Stimulated activated CD8-positive, alpha-beta memory T cell treated with anti-CD3 and anti-CD28 coated beads, Interleukin-15, amount 100 ng/mL, for 4 hours (primary cell): ENCODE measurements at places on chromosomes 1 and 21.

DNA sequence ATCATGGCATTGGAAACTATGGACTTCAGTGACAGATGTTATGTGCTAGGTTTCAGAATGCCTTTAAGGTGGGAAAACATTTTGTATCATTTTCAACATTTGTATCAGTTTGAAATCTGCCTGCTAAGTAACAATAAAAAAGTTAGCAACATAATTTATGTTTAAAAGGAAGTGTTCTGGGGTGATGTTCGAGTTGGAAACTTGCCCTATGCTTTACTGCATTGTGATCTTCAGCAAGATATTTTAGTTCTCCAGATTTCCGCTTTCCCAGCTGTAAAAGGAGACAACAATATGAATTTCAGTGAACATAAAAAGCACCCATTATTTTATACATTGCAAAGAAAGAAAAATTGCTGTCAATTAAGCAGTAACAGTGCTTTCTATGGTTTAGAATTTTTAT lies 187.4 kb downstream of the DISC1 start:
- no peak for DNase-seq

DNA sequence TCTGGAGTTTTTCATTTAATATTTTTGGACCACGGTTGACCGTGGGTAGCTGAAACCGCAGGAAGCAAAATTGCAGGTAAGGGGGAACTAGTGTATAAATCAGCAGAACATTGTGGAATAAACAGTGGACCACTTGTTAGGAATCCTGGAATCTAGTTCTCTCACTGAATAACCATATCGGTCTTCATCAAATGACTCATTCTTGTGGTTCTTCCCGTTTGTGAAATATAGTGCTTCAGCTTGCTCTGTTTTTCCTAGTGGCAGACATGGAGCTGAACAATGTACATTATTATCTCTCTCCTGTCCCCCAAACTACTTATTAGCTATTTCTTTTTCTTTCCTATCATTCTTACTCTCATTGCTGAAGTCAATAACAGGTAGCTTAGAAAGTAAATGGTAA lies 61.9 kb downstream of the HSPA13 start:
- DNase-seq: no peak

DNA sequence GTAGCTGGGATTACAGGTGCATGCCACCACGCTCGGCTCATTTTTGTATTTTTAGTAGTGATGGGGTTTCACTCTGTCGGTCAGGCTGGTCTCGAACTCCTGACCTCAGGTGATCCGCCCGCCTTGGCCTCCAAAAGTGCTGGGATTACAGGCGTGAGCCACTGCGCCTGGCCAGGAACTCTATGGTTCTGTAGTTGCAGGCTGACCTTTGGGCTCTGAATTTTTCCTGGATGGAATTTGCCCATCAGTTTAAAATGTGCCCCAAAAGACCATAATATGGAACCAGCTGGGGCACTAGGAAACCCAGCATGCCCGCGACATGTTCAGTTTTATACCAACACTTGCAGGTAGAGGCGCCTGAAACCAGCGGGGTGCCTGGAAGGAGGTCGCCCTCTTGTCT lies 1.6 kb upstream of the SCNN1D start:
- no peak for DNase-seq

DNA sequence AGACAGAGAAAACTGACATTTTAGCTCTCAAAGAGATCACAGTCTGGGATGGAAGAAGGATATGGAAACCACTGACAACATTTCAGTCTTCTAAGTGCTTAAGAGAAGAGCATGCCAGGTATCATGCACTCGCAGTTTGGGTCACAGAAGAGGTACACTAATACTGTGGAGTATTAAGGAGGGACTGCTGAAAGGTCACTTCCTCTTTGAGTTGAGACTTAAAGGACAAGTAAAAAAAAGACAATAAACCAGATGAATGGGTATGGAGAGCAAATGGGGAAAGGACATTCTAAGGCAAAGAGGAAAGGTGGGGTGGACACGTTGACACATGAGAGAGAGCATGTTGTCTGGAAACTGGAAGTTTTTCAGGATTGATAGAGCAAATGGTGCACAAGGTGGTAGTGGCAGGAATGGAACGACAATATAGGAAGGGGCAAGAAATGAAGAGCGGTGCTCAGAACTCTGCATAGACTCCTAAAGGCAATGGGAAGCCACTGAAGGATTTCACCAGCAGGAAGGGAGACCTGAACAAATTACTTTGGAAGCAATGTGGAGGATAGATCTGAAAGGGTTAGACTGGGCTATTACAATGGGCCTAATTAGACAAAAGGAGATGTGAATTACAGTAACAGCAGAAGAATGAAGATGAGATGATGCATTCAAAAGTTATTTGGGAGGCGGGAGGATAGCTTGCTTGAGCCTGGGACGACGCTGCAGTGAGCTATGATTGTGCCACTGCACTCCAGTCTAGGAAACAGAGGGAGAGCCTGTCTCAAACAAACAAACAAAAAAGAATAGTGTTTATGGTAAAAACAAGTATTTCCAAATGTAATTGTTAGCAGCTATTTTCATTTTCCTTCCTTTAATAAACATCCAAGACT lies 11.1 kb downstream of the DIPK1A start:
- DNase-seq: no peak

- no peak for DNase-seq
These were observed 44.1 kb downstream of the TRPM2 start for GRCh38 chr21:44397431-44398031.

DNA sequence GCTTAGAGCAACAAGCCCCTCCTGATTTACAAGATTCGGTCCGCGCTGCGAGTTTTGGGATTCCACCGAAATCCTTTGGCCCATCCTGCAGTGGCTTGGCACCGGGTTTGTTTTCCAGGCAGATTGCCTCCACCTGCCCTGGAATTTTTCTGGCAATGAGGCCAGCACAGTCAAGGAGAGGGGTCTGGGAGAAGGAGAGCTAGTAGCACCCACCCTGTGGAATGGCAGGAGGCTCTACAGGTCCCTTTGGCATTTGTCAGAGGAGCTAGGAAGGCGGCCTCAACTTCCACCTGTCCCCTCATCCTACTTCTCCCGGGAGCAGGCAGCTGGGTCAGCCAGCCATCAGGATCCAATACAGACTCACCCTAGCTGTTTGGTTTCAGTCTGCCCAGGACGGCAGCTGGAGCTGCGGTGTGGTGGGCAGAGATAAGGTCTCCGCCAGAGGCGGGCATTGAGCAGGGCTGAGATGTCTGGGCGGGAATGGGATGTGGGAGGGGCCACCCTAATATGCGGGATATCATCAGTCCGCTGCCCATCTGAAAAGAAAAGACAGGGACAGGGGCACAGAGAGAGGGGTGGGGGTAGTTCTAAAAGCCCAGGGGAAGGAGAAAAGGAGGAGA lies 37.8 kb upstream of the PRELP start:
- no peak for DNase-seq

DNA sequence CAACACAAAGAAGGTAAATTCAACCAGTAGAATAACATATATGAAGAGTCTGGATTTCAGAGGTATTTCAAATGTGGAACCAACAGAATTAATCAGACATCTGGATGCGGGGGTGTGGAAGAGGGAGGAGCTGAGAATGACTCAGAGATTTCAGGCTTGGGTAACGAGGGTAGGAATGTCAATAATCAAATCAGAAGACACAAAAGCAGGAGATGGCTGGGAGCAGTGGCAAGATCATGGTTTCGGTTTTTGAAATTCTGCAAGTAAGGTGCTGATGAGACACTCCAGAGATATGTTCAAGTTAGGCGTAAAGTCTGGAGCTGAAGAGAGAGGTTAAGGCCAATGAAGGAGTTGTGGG lies 64.0 kb downstream of the PLPPR5 start:
- DNase-seq: no peak

DNA sequence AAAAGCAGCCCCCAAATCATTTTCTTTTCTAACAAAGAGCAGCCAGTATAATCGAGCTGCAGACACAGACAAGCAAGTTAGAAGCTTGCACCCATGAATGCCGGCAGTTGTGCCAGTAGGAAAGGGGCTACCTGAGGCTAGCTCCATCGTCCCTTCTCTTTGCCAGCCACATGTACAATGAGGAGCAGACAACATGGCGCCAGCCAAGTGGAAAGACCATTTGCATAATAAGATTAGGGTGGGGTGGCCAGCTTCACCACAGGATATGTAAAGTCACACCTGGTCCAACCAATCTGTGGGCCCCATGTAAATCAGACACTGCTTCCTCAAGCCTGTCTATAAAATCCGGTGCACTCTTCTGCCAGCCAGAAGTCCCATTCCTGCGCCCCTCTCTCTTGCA lies 103.7 kb downstream of the CCDC185 start:
- no peak for DNase-seq

GRCh38 chr1:90580176-90580575 lies 136.9 kb downstream of the BARHL2 start:
- DNase-seq: no peak

DNA sequence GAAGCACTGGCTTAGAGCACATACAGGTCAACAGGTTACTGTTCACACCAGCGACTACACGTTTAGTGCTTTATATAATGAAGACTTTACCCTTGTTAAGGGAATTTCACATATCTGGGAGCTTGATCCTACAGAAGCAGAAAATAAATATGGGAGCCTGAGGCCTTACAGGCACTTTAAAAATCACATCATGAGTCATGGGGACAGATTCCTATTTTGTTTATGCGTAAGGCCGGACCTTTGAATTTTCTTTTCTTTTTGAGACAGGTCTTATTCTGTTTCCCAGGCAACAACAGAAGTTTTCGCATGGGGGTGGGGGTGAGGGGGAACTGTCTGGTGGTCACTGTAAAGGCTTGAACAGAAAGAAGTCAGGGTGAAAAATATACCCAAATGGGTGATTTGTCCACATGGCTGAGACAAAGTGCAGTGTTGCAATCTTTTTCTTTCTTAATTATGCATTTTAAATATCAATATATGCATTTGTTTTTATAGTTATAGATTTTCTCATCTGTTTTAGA lies 276.7 kb downstream of the KCNH1 start:
- no peak for DNase-seq

GRCh38 chr1:16266411-16267118 lies 29.6 kb upstream of the CPLANE2 start:
- no peak for DNase-seq

GRCh38 chr1:247548769-247549182 lies at the start of gene GCSAML:
GCSAML (plus strand) TSS chr1:247549134; CDS start chr1:247549192, 58 bp downstream.
- no peak for DNase-seq

- no peak for DNase-seq
These were observed 85.7 kb upstream of the CXADR start for GRCh38 chr21:17427157-17427556.

DNA sequence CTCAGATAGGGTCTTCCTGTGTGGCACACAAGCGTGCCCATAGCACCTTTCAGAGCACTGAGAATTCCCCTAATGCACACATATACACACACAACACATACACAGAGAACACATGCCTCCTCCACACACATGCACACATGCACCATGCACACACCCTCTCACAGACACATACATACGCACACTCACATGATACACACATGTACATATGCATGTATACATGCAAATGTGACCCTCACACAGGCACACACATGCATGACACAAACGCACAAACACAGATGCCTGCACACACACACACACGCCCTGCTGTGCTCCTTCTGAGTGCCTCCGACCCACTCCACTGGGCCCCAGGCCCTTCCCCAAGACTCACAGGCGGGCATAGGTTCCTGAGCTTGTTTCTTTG lies 251.0 kb downstream of the PTPRU start:
- no peak for DNase-seq

DNA sequence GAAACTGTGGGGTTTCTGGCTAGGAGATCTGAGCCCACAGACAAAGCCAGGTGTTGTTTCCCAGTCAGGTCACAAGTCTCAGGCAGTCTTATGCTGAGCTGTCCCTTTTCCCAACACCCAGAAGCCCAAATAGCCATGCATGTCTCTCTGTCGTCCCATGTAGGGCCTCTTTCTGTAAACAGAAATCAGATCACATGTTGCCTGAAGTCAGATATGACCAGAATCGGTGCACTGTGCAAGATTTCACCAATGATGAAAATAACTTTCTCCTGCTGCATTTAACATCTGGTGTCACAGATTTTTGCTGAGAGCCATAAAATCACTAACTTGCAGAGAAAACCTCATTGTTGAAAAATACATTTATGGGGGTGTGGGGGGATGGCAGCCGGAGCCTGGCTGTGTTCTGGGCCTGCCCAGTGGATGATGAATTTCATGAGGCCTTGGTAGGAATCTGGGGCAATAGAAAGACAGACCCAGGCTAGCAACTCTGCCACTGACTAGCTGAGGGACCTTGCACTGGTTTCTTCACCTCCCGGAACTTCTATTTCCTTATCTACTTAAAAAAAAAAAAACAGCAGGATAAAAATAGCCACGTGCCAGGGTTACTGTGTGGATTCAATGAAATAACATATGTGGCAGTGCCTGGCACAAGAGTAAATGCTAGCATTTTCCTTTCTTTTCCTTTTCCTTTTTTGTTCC lies 158.8 kb upstream of the NFIA start:
- no peak for DNase-seq

GRCh38 chr1:181204530-181204929 lies 116.0 kb downstream of the IER5 start:
- no peak for DNase-seq

- DNase-seq: no peak
These were observed 22.9 kb downstream of the EXO1 start for GRCh38 chr1:241870746-241871430.

GRCh38 chr21:40562242-40563002 lies 284.5 kb downstream of the DSCAM start:
- DNase-seq: no peak

DNA sequence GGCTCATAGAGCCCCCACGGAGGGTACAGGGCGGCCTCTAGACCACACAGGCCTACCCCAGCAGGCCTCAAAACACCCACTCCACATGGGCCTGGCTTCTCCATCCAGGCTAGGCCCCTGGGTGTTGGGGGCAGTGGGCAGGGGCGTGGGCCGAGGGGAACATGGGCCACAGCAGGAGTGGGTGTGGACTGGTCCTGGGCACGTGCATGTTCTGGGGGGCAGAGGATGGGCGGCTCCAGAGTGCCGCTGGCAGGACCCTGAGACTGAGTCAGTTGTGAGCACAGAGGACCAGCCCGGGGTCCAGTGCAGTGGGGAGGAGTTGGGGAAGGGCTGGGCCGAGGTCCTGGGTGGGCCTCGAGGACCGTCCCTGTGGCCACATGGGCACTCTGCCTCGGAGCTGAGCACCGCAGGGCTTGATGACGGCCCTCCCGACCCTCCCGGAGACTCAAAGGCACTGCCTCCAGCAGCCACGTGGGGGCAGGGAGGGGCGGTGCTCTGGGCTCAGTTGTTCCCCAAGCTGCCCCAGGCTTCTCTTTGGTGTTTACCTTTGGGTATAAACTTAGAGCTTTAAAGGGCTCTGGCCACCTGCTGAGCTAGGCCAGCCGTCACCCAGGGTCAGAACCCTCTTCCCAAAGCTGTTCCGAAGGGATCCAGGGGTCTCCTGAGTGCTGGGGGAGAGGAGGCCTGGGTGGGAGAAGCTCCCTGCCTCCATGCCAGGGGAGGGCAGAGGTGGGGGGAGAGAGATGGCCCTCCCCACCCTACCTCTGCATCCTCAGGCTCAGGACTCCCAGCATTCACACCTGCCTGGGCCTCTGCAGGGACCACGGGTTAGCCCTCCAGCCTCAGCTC lies 79.9 kb downstream of the MORN1 start:
- no peak for DNase-seq
